ENCODE measurements at places on chromosomes 7 and 10. TPM values are rescaled to one million over a fixed set of nuclear protein-coding genes. Genes with fewer than 3 reads are reported as not detected.

CALML5 gene
- total RNA-seq, result not detected

RAPGEF5 gene
- 0.06 TPM for total RNA-seq

HOXA7 gene
- 5.2 TPM for total RNA-seq

TMEM270 gene
- 0.17 TPM for total RNA-seq

RET gene
- total RNA-seq, result 0.56 TPM

BZW2 gene
- 86.7 TPM for total RNA-seq

PNLIP gene
- 0.28 TPM for total RNA-seq

ZNF22 gene
- total RNA-seq, result 6.1 TPM

FUOM gene
- total RNA-seq, result 18.2 TPM

EFCAB10 gene
- 3.0 TPM for total RNA-seq
